ENCODE measurements at places on chromosomes 11 and 22. TPM values are rescaled to one million over a fixed set of nuclear protein-coding genes. Genes with fewer than 3 reads are reported as not detected.

DNA sequence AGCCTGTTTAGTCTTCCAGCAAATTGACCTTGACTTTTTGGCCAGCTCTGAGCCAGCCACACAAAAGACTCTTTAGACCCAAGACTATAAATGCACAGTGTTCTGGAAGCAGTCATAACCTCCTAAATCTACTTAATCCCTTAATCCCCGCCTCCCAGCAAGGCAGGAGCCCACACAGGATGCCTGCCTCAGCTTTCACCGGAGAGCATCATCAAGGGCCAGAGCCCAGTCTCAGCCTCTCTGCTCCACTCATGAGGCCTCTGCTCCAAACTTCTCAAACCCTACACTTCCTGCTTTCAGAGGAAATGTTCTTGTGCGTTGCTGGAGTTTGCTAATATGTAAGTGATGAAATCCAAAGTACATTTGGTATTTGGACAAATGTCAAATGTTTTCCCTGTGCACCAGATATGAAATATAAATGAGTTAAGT is 57.9 kb upstream of the FSHB start:
- DNase-seq, result no peak

DNA sequence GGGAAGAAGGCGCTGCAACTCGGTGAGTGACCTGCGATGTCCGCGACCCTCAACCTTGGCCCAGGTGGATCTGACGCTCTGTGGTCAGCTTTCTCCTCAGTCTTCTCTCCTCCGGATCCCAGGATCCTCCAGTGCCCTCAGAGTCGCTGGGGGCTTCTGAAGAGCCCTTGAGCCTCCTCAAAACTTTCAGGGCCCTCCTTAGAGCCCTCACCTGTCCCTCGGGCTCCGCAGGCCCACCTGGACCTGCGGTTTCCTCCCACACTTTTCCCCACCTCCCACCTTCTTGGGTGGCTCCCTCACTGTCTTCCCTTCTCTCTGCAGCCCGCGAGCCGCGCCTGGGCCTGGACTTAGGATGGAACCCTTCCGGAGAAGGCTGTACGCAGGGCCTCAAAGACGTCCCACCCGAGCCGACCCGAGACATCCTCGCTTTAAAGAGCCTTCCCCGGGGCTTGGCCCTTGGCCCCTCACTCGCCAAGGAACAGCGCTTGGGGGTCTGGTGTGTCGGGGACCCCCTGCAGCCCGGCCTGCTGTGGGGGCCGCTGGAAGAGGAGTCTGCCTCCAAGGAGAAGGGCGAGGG is 335 bp downstream of the ZNF408 start:
- DNase-seq, result no peak

DNA sequence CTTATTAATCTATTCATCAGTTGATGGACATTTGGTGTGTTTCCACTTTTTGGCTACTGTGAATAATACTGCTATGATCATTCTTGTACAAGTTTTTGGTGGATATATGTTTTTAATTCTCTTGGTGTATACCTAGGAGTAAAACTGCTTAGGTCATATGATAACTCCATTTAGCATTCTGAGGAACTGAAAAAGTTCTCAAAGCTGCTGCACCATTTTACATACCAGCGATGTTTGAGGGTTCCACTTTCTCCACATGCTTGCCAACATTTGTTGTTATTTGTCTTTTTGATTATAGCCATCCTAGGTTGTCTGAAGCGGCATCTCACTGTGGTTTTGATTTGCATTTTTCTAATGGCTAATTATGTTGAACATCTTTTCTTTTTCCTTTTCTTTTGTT is 4.1 kb upstream of the ACER3 start:
- no peak for DNase-seq

GRCh38 chr11:2313051-2313951 is 11.5 kb downstream of the TSPAN32 start:
- no peak for DNase-seq

DNA sequence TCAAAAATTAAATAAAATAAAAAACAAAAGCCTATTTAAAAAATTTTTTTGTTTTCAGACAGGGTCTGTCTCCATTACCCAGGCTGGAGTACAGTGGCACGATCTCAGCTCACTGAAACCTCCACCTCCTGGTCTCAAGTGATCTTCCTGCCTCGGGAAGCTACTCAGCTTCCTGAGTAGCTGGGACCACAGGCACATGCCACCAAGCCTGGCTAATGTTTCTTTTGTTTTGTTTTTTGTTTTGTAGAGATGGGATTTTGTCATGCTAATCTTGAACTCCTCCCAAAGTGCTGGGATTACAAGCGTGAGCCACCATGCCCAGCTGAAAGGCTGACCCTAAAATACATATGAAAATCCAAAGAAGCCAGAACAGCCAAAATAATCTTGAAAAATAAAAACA is 20.4 kb upstream of the L3MBTL2 start:
- DNase-seq, result no peak

- no peak for DNase-seq
Measured at GRCh38 chr11:69492201-69492991, 10.9 kb downstream of the LINC01488 start.

DNA sequence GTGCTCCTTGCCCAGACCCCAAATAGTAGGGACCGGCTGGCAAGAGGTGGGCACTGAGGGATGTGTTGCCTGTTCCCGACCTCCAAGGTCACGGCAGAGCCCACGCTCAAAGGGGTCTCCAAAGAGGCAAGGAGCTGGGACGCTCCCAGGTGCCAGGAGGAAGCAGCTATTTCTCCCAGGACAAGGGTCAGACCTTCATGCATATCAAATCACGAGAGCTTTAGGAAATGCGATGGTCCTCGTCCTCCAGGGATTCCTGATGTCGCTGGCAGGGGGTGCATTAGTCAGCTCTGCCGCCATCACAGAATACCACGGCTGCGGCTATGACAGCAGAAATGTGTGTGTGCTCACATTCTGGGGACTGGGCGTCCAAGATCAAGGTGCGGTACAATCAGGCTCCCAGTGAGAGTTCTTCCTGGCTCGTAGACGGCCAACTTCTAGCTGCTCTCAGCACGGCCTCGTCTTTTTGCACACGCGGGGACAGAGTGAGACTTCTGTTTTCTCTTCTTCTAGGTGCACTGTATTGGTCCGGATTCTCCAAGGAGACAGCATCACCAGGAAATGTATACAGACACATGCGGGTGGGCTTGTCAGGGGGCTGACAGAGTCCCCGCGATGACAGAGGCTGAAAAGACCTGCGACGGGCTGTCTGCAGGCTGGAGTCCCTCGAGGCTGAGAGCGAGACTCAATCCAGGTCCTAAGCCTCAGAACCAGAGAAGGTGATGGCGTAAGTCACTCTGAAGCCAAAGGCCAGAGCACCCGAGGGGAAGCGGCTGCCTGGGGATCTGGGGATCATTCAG is 81.6 kb downstream of the SHANK2 start:
- no peak for DNase-seq

GRCh38 chr22:49377306-49377705 is 450.4 kb downstream of the BRD1 start:
- DNase-seq, result no peak

GRCh38 chr22:19909350-19910179 is 32.0 kb upstream of the COMT start:
- DNase-seq, result peak; percentile 93

DNA sequence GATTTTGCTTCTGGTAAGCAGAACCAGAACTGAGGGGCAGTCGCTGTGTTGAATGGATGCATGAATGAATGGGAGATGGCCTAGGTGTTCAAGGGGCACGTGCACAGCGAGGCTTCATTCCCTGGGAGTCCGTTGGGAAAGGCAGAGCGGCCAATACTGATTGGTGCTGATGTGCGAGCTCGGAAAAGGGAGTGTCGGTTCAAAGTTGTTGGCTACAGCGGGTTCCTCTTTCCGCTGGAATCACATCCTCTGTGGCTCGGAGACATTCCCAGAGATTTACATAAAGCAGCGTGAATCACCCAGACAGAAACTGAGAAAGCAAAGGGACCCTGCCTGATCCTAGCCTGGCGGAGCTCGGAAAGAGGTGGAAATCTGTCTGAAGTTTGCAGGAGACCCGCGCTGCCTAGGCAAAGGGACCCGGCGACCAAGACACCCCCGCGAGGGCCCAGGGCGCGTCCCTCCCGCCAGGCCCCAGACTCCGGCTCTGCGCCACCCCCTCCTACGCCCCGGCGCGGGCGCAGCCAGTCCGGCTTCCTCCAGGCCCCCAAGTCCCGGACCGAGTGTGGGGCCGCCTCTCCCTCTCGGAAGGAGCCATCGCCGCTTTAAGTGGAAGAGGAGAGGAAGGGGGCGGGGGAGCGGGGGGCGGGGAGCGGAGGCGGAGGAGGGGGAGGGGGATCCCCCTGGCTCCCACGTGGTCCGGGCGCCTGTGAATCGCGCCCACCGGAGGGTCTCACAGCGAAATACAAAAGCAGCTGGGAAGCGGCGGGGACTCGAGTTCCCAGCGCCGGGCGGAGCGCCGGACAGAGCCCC is at the start of gene FJX1:
FJX1 (plus strand) TSS at position 774 of the 810 bp plus-strand sequence. CDS start 177 bp downstream, outside the sequence.
- peak; percentile 38 for DNase-seq

DNA sequence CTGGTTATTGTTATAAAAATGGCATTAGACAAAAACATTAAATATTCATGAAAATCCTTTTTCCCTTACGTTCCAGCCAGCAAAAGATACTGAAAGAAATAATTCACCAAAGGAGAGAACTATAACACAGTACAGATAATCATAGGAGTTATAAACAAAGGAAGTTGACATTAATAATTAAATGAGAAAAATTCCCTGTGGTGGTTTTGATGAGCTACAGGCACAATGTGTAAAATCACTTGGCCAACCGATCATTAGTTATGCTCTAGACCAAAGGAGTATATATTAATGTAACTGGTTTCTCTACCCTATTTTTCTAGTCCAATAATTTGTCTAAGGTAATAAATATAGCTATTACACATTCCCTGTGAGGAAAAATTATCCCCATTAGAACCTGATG is 534.7 kb downstream of the CNTN5 start:
- DNase-seq, result no peak

DNA sequence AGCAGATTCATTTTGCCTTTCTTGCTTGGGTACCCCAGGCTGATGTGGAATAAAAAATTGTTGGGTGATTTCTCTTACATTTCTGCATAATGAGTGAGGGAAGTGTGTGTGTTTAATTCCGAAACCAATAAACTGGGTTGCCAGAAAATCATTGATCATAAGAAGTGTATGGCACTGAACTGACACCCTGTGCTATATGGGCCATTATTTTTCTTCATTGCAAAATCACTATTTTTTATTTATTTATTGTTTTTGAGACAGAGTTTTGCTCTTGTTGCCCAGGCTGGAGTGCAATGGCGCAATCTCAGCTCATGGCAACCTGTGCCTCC is 14.6 kb upstream of the HIKESHI start:
- DNase-seq, result no peak

DNA sequence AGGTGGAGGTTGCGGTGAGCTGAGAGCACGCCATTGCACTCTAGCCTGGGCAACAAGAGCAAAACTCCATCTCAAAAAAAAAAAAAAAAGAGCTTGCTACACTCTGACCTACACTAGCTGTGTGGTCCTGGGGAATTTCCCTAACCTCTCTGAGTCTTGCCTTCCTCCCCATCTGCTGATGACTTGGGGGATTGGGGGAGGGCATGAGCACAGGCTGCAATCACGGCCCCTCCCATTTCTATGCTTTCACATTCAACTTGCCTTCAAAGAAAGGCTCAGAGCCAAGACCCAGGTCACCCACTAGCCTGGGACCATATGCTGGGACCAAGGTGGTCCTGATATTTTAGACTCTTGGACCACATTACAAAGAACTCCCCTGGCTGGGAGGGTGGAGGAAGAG is 39.8 kb upstream of the TEF start:
- DNase-seq, result peak; percentile 37

DNA sequence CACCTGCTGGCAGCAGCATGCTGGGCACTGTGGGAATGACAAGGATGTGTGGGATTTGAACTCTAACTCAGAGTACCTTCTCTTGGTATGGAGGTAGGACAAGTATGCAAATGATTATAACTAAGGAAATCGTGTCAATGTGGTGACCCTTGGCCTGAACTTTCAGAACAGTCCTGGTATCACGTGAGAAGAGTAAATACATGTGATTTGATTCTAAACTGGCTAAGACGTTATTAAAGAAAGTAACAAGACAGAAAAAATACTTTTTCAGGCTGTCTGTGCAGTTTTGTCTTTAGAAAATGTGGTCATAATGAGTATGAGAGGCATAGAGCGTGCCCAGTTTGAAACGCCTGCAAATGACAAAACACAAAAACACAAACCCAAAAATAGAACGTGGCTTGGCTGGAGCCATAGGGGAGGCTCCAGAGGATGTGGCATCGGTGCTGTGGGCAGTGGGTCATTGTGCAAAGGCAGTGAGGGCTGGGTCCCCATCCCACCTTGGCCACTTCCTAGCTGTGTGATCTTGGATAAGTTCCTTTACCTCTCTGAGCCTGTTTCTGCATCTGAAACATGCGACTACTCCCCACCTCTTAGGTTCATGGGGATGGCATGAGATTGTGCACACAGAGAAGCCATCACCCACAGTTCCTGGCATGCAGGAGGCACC is 18.4 kb upstream of the IL2RB start:
- DNase-seq, result no peak

DNA sequence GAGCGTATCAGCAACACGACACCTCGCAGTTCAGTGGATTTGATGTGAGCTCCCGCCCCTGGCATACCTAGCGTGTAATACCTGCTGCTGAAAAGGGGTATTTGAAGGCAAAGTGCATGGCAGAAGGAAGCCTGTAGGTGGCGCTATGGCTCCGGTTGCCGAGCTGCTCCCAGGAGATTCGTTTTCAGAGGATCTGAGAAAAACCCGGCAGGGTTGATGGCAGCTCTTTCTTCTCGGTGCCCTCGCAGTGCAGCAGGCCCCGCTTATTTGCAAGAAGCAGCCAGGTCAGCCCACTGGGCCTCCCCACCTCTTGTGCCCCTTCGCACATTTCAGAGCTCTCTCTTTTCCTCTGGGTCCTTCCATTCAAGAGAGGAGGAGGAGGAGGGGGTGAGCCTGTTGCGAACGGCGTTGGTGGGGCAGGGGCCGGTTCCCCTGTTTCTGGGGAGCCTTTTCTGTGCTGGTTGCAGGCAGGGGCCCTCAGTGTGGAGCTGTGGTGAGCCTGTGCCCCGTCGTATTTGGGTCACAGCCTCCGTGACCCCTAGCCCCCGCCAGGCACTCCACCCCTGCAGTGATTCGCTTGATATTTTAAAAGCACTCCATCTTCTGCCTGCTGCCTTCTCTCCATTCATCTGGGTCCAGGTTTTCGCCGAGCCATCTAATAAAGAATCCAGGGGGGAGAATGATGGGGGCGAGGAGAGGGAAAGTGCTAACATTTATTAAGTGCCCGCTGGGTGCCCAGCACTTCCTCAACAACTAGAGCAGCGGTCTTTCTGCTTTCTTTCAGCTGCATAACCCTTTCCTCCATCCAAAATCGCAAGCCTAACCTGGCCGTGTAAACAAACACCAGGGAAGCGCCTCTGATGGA is 85.3 kb upstream of the SYT13 start:
- DNase-seq, result peak; percentile 84

The CD3D gene
- total RNA-seq, result 285 TPM

The FAM227A gene
- 0.35 TPM for total RNA-seq

The ZNF214 gene
- not detected for total RNA-seq

The PVALB gene
- not detected for total RNA-seq

The LUZP2 gene
- total RNA-seq, result not detected

The RAB36 gene
- not detected for total RNA-seq

Measured in activated naive CD4-positive, alpha-beta T cell treated with anti-CD3 and anti-CD28 coated beads for 36 hours (primary cell).